ENCODE measurements at places on chromosomes 5 and 9.

DNA sequence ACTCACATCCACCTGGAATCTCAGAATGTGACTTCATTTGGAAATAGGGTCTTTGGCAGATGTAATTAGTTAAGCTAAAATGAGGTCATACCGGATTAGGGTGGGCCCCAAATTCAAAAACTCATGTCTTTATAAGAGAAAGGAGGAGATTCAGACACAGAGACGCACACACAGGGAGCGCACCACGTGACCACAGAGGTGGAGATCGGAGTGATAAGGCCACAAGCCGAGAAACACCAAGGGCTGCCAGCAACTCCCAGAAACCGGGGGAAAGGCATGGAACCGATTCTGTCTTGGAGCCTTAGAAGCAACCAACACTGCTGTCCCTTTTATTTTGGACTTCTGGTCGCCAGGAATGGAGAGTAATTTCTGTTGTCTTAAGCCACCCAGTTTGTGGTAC is 31.8 kb upstream of the LMX1B start:
- DNase-seq: no peak

DNA sequence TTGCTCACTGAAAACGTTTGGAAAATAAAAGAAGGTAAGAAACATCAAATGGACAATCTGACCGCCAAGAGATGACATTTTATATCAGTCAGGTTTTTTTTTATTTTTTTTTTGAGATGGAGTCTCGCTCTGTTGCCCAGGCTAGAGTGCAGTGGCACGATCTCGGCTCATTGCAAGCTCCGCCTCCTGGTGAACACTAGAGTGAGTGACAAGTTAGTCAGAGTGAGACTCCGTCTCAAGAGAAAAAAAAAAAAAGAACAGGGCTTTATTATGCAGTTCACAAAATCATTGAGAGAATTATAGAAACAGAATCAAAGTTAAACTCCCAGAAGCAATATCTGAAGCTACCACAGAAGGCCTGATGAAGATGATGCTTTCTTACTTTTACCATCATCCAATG is 70.1 kb downstream of the DTWD2 start:
- DNase-seq: no peak

- no peak for DNase-seq
These were observed 147.9 kb upstream of the TBCA start for GRCh38 chr5:77924081-77924480.

DNA sequence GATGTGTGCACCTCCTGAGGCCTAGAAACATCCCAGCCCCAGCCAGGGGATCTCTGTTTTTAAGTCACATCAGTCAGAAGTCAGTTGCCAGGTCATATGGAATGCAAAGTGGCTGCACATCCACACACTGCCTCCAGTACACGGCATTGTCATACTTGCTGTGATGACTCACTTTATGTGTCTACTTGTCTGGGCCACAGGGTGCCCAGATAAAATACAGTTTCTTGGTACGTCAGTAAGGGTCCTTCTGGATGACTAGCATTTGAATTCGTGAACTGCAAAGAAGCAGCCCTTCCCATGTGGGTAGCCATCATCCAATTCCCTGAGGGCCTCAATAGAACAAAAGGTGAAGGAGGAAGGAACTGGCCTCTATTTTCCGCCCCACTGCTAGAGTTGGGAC is 27.7 kb downstream of the AUH start:
- no peak for DNase-seq

GRCh38 chr9:68515326-68516017 is 25.2 kb downstream of the TMEM252 start:
- DNase-seq: no peak

DNA sequence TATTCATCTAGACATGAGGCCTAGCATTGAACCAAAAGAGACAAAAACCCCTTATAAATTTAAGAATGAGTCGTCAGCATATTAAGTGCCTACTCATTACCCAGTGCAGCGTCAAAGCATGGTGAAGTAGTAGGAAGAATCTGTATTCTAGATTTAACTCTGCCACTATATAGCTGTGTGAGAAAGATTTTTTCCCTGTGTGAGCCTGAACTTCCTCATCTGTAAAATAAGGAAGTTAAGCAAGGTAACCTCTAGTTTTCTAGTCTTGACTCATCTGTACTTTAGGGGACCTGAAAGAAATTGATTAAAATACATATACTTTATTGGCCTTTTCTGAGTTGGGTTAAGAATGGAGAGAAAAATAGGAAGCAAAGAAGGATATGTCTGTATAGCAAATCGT is 82.1 kb upstream of the RUSC2 start:
- DNase-seq: no peak
